CD4-positive, alpha-beta memory T cell (primary cell): ENCODE measurements at places on chromosomes 13 and 19. TPM values are rescaled to one million over a fixed set of nuclear protein-coding genes. Genes with fewer than 3 reads are reported as not detected.

Gene NOTCH3
- total RNA-seq: 0.14 TPM

Gene GNG8
- total RNA-seq: not detected

Gene ZSCAN4
- not detected for total RNA-seq

Gene CEACAM1
- total RNA-seq: 1.3 TPM
